ENCODE measurements at places on chromosomes 2 and 18.

GRCh38 chr2:237968048-237968862 lies 1.4 kb downstream of the UBE2F start:
- no peak for DNase-seq

- no peak for DNase-seq
These were observed 7.5 kb downstream of the ZNF519 start for GRCh38 chr18:14124689-14125088.

DNA sequence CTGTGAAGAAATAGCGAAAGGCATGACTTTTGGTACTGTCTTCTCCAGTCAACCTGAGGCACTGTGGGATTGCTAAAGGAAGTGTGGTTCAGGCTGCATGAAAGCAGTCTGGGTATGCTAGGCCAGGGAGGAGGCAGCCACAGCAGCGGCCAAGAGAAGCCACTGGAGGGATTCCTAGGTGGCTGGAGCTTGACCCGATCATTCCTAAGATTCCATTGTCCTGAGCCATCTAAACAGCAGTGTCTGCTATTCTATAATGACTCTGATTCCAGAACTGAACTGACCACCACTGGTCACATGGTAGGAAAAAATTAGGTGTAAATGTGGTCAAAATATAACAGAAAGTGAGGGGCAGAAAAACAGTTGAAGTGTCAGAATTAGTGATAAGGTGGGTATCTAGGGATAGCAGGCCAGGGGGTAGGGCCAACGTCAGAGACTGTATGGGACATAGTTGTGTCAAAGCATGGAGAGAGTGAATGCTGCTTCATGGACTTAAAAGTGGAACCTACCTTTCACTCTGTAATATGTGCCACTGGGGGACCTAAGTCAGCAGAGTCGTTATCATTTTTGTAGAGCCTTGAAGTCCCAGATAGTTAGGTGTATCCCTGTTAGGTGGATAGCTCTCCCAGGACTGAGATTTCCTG lies 204.6 kb downstream of the CTNNA2 start:
- DNase-seq = no peak

DNA sequence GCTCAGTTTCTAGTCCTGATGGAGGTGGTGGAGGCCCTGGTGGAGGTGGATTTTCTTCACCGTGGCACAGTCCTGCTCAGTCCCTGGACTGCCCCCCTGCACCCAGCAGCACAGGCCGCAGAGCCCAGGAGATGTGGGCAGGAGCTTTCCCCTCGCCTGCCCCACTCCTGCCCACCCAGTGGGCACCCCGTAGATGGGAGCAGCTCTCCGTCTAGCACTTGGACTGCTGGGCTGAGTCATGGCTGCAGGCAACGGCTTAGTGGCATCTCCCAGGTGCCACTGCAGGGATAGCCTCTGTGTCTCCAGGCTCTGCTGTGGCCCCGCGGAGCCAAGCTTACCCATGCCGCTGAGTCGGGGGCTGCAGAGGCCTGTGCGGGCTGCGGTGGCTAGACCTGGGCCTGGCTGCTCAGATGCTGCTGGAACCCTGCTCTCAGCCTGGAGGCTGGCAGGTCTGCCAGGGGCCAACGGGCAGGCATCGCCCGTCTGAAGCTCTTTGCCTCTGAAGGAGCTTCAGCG lies 92.3 kb upstream of the CTDP1 start:
- no peak for DNase-seq

- no peak for DNase-seq
These were observed 142.7 kb upstream of the KYNU start for GRCh38 chr2:142734770-142735169.

DNA sequence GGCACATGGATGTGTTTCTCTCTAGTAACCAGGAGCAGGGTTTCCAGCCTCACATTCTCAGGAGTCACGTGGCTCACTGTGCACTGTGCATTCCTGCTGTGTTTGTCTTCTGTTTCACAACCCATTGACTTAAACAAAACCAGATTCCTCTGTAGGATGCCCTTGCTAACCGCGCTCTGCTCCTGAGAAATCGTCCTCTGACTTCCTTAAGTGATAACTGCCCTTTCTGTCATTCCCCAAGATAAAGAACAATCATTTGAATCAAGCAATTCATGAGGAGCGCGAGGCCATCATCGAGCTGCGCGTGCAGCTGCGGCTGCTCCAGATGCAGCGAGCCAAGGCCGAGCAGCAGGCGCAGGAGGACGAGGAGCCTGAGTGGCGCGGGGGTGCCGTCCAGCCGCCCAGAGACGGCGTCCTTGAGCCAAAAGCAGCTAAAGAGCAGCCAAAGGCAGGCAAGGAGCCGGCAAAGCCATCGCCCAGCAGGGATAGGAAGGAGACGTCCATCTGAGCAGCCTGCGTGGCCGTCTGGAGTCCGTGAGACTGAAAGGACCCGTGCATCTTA lies 60.2 kb downstream of the RALBP1 start:
- DNase-seq = no peak

GRCh38 chr18:43514747-43515146 lies 237.5 kb upstream of the SYT4 start:
- no peak for DNase-seq

DNA sequence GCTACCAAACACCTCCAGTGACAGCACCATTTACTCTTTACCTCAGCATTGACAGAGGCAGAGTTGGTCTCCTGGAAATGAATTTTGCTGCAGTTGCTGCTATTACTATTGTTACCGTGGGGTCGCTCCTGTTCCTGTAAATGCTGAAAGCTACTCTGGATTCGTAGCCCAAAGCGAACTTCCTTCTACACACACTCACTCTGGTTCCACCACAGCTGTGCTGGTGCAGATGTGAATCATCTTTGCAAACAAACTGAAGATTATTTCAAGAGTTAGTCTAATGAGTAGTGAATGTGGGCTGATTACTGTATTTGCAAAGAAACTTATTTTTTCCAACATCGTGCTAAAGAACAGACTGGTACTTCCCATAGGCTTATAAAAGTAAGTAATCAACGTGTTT lies 304.0 kb downstream of the LPIN1 start:
- DNase-seq = no peak

- no peak for DNase-seq
These were observed 515.5 kb upstream of the MYT1L start for GRCh38 chr2:2846332-2847208.

GRCh38 chr18:79953971-79954651 lies 2.7 kb upstream of the SLC66A2 start:
- no peak for DNase-seq

- DNase-seq = no peak
These were observed 31.2 kb upstream of the GALM start for GRCh38 chr2:38634684-38635083.

DNA sequence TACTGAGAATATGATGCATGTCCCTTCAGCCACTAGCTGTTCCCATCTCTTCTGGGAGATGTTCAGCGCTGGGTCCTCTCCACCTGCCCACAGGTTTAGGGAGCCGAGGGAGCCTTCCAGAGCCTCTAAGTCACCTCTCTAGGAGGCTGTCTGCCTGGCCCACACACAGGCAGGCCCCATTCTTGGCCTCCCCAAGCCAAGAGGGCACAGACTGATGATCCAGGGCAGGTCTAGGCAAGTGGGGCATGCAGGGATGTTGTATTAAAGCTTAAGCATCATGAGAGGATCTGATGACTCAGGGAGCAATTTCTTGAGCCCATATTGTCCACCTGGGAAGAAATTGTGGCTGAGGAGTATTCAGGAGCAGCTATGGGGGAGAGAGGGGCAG lies 19.9 kb downstream of the TMSB10 start:
- no peak for DNase-seq

DNA sequence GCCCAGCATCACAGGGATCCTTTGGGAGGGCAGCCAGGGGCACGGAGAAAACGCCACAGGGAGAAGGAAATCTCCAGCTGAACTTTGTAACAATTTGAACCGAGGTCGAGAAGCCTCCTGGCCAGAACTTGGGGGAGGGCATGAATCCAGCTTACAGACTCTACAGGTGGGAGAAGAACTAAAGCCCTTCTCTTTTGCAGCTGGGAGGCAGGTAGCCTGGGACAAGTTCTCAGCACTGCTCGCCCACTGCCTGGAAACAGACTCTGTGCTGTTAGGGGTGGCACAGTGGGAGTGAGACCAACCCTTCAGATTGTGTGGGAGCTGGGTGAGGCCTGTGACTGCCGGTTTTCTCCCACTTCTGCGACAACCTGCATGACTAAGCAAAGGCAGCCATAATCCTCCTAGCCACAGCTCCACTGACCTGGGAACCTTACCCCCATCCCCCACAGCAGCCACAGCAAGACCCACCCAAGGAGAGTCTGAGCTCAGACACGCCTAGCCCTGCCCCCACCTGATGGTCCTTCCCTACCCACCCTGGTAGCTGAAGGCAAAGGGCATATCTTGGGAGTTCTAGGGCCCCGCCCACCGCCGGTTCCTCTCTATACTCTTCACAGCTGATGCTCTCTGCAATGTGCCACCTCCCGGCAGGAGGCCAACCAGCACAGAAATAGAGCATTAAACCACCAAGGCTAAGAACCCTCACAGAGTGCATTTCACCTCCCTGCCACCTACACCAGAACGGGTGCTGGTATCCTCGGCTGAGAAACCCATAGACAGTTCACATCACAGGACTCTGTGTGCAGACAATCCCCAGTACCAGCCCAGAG lies 136.0 kb upstream of the SIX2 start:
- DNase-seq = no peak

DNA sequence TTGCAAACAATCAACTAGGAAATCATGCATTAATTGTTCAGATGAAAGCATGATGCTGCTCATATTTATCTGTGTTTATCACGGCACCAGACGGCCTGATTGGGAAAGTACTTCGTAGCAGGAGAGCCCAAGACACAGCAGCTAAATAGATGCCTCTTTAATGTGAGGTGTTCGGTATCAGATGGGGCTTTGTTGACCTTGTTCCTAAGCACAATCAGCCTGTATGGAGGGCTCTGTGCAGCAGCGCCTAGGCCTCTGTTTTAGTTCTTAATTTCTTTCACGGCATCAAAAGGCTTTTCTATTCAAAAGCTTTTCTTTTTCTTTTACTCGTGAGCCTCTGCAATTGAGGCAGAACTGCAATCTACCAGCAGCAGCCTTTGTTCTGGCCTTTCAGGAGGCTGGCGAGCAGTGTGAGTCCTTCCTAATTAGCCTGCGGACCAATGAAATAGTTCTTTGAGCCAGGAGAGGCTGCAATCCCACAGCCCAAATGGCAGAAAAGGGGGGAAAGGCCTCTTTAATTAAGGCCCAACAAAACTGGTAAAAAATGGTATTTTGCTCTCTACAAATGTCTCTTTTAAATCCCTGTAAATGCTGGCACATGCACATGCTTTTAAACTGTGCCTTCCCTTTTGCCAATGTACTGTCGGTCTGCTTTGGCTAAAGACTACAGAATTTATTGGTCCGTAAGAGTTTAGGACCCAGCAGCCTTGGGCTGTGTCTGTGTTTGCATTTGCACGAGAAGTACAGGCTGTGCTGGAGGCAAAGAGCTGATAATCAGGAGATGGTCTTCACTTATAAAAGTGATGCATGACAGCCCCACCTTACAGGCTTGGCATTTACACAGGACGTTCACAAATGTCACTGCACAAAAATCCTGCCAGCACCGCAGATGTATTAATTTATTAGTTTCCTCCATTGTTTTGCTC lies 159.6 kb downstream of the RND3 start:
- DNase-seq = no peak

DNA sequence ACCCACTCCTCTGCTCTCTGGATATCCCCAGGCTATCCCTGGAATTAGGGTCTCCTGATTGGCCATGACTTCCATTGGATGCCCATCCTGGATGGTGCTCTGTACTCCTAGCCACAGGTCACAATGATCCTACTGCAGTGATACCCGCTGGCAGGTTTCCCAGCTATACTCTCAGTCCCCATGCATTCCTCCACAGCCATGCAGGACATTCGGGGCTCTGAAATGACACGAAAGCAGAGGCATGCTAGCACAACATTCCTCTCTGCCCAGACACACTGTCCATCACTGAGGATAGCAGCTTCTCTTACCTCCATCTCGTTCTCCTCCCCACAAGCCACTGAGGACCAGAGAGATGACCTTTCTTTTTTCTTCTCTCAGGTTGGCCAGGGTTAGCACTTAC lies 51.7 kb upstream of the SPATS2L start:
- no peak for DNase-seq

GRCh38 chr2:22276696-22277095 lies 1108.3 kb upstream of the KLHL29 start:
- no peak for DNase-seq

- no peak for DNase-seq
These were observed 70.7 kb downstream of the LIPG start for GRCh38 chr18:49632588-49632987.

GRCh38 chr18:78514910-78515670 lies 464.5 kb upstream of the SALL3 start:
- DNase-seq = no peak

- no peak for DNase-seq
These were observed 36.8 kb downstream of the HRH4 start for GRCh38 chr18:24497031-24497754.

GRCh38 chr2:67215214-67216055 lies 181.7 kb upstream of the ETAA1 start:
- DNase-seq = no peak

GRCh38 chr2:34979148-34979547 lies 1376.4 kb upstream of the CRIM1 start:
- no peak for DNase-seq

- DNase-seq = no peak
These were observed 65.3 kb downstream of the CXCR4 start for GRCh38 chr2:136052369-136053362.

DNA sequence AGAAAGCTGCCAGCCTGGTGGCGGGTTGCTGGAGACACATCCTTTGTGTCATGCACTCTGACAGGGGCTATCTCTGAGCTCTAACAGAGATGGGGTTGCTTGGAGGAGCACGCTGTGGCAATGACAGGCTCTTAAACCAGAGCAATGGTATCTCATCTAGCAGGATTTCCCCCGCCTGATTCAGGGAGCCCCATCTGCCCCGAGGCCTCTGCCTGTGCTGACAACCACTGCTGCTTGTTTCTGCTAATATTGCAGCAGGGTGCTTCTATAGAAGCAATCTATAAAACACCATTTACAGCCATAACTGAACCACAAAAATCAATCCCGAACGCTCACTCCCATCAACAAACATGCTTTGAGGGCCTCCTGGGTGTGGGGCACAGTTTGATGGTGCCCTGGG lies 12.8 kb upstream of the DNPEP start:
- no peak for DNase-seq

DNA sequence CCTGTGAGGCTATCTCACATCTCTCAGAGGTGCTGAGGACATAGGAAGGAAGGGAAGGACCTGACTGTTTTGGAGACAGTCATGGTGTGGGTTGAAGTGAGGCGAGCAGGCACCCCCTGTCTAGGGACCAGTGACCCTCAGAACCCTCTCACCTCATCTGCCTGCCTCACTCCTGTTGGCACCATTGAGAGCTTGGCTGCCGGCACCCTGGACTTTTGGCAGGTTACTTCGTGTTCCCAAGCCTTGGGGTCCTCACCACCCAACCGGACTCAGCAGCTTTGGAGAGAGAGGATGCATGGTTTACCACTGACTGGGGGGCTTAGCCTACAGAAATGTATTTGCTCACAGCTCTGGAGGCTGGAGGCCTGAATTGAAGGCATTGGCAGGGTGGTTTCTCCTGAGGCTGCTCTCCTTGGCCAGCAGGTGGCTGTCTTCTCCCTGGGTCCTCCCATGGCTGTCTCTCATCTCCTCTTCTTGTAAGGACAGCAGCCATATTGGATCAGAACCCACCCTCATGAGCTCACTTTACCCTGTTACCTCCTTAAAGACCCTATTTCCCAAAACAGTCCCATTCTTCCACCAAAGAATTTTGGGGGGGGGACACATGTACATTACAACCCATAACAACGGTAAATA lies 142.0 kb downstream of the TSN start:
- no peak for DNase-seq

- DNase-seq = no peak
These were observed 98.6 kb downstream of the CAPN13 start for GRCh38 chr2:30708491-30709290.
